Inflammatory macrophage treated with lipopolysaccharide for 4 hours (primary cell): ENCODE measurements at places on chromosomes 5 and 9.

DNA sequence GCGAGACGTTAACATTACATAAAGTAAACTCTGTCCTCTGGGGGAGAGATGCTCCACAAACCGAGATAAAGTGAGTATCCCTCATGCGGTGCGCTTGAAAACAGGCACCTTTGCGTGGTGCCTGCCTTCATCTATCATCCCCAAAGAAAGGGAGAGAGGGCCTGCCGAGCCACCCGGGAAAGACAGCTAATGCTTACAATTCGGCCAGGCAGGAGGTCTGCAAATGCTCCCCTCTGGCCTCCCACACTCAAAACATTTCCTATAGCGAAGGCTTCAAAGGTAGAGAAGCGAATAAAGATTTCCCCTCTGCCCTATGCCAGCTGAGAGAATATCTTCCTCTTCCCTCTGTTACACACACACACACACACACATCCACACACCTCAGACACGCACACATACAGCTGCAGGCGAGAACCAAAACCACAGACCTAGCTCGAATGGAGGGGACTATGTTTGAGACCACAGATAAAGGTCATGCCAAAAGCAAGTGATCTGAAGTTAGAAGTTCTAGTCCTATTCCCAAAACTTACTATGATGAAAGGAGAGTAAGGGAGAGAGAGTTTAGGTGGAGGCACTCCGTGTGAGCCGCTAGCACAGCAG, 132.8 kb downstream of the CRB2 start:
- DNase-seq: no peak

- DNase-seq: peak; percentile 84
Observed at GRCh38 chr9:35729700-35730485, 2.1 kb downstream of the TLN1 start.

GRCh38 chr9:124593200-124593599, 86.0 kb upstream of the NR5A1 start:
- no peak for DNase-seq

- no peak for DNase-seq
Observed at GRCh38 chr5:116415182-116415581, 159.4 kb downstream of the SEMA6A start.

DNA sequence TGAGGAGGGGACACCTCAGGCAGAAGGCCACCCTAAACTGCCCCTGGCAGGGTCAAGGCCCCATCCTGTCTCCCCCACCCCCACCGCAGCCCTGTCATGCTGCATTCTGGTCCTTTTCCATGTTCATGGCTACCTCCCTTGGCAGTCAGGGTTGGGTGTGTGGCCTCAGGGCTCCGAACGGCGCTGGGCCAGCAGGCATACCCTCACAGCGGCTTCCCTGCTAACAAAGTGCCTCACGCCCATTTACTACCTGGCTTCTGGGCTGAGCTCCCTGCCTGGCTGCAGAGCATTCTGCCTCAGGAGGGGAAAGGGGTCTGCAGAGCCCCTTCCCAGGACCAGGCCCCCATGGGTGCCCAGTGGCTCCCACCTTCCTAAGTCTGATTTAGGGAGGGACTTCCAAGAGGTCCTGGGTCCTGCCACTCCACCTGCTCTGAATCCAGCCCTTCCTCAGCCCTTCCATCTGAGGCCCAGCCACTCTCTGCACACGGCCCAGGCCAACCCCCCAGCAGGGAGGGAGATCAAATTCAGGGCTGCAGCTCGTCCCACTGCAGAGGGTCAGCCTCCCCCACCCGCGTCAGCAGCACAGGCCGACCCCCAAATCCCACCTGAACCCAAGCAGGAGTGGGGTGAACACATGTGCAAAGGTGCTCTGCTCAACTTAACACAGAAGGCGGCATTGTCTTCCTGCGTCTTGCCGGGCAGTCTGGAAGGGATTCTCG, 115.9 kb upstream of the PHYKPL start:
- no peak for DNase-seq

DNA sequence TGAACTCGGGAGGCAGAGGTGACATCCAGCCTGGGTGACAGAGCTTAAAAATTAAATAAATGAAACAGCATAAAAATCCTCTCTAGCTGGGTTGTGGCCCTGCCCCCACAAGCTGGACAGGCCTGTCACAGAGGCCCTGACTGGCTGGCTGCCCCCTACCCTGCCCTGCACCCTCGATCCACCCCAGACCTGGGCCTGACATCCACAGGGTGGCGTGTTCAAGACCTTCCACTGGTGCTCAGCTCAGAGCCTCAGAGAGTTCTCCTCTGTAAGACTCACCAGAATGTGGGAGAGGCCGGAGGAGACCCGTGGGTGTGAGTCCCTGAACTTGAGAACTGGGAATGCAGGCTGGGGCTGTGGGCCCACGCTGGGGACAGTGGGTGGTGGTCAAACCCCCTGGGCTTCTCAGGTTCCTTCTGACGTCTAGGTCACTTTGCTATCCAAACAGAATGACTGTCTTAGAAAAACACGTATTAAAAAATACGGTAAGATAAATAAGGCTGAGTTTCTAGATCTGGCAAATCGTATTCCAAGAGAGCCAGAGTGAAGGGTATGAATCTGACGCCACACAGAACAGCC, 9.7 kb upstream of the WDR38 start:
- no peak for DNase-seq

GRCh38 chr9:4386819-4387218, 87.0 kb upstream of the GLIS3 start:
- no peak for DNase-seq

GRCh38 chr5:126869005-126869451, 92.1 kb downstream of the LMNB1 start:
- peak; percentile 9 for DNase-seq

DNA sequence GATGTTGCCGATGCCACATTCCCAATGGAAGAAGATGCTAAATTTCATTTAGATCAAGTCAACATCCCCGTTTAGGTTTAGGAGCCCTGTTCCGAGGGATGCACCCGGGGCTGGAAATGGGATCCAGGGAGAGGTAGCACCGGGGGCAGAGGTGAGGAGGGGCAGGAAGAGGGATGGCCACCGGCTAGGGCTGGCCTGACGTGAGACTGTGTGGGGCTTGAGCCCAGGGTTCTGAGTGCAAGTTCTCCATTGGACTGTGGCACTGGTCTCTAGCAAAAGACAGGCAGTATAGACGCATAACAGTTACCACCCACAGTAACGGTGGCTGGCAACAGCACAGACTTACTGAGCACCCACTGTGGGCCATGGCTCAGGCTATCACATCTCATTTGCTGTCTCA, 209.0 kb upstream of the MVB12B start:
- no peak for DNase-seq

GRCh38 chr9:69427286-69427685, 102.3 kb downstream of the ENTREP1 start:
- DNase-seq: no peak

DNA sequence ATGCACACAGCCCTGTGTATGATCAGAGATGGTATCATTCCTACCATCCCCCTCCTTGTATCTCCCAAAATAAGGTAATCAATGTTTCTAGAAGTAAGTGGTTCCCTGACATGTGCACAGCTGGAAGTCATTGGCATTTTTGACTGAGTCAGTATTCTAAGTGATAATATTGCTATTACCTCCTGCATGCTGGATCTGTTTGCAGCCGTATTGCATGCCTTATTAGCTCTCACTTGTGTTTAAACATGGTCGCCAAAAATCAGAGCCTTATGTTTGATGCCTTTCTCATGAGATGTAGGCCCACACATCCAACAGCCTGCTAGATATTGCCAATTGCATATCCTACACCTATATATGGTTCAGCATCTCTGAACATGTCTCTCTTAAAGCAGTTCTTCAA, 254.3 kb downstream of the CDH12 start:
- DNase-seq: no peak
